GM03348 (cell line): ENCODE measurements at places on chromosomes 1 and 21.

- DNase-seq, result no peak
Observed at GRCh38 chr21:21559285-21560045, 561.3 kb downstream of the NCAM2 start.

DNA sequence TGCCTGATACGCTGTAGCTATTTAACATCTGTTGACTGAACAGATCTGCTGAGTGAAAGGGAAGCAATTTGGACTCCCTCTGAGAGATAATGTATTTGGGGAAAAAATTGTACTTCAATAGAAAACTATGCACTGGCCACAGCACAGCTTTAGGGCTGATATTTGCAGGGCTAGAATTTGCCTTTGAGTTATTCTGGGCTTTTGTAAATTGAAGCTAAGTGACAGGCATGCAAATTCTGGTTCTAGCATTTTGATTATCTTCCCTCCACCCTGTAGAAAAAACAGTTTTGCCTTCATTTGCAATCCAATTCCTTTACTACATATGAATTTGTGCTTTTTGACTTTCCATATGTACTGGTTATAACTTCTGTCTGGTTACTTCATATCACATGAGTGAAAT, 7.9 kb downstream of the KYAT3 start:
- DNase-seq, result no peak

DNA sequence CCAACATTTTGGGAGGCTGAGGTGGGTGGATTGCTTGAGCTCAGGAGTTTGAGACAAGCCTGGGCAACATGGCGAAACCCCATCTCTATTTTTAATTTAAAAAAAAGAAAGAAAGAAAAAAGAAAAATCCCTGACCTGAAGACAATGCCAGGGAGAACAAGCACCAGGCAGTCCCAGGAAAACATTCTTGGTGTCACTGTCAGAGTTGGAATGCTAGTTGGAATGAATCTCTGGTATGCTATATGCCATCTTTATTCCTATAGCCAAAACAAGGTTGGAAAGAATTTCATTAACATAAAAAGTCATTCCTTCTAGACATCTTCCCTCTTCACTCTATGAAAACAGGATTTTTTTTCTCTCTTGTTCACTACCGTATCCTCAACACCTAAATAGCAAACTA, 2.8 kb downstream of the DNAJC8 start:
- no peak for DNase-seq

DNA sequence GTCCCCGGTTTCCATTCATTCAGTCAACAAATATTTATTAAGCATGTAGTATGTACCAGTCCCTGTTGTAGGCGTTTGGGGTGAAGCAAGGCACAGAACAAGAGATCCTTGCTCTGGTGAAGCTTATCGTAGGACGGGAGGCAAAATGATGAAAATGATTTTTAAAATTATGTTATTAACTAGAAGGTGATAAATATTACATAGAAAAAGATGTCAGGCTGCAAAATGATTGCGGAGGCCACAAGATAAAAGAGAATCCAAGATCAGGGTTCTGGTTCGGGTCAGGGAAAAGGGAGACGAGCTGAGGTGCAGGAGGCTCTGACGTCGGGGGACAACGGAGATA, 602 bp upstream of the CGN start:
- no peak for DNase-seq

DNA sequence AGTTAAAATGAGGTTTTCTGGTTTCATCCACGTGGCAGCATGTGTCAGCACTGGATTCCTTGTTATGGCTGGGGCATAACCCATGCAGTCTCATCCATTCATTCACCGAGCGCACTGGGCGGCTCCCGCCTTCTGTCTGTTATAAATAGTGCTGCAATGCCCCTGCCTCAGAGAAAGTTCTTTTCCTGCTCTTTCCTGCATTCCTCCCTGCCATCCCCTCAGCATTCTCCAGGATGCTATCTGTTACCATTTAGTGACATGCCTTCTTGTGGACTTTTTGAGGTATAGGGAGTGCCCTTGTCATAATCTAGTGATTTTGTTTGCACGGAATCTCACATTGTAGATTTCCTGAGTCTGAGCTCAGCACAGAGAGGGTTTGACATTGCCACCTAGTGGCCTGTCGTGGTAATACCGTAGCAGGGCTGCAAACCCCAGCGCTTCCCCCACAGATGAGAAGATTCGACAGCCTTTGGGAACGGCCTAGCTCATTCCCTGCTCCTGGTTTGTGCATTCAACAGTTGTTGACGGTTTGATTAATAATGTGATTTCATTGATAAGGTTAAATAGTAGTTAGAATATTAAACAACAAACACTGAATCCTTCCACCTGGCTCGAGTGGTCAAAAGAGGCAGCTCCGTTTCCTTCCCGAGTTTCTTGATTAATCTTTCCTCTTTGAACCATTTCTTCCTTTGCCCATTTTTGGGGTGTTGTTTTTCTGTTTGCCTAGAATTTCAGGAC, 46.3 kb downstream of the UMODL1 start:
- DNase-seq, result peak; percentile 89

DNA sequence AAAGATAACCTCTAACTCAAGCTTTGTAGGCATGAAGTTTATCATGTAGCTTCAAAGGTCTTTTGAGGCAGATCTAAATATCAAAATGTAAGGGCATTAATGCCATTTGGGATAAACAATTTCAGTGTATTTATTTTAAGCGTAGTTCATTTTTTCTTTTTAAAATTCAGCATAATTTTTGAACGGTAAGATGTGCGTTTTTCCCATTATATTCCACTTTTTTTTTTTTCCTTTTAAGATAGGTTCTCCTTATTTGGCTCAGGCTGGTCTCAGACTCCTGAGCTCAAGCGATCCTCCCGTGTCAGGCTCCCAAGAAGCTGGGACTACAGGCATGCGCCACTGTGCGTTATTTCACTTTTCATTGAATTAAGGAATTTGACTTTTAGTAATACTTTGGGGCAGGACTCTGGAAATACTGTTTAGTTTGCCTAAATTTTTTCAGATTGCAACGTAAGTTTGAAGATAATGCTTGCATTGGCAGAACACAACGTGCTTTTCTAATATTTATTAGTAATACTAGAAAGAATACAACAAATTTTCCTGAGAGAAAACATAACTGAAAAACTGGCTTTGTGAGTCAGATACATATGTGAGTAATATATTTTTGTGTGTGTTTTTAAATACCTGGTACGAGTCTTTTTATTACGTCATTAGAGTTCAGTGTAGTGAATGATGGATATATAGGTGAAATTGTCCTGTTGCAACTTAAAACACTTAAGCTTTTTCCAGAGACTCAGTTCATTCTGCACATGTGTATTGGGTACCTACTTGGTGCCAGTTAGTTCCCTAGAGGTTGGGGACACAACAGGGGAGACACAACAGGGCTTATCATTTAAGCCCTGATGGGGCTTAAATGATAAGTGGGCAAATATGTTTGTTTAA, 2.2 kb downstream of the RALGPS2 start:
- DNase-seq, result no peak

DNA sequence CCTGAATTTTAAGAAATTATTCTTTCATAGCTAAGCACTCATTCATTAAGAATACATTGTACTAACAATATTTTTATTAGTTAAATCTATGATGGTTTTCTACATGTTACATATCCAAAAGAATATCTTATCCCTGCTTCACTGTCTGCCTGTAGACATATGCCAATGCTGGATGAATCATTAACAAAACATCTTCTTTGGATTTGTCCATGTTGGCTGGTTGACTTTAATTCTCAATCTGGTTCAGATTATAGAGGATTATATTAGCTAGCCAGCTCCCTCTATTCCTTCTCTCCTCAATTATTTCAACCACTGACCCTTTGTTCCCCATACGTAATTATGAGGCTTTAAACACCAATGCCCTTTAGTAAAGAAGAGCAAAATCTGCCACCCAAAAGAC, 138.9 kb upstream of the DMRTA2 start:
- peak; percentile 47 for DNase-seq

- DNase-seq, result no peak
Observed at GRCh38 chr1:237235091-237235490, 193.1 kb downstream of the RYR2 start.

GRCh38 chr1:176469450-176470010, 6.6 kb downstream of the PAPPA2 start:
- DNase-seq, result peak; percentile 11

DNA sequence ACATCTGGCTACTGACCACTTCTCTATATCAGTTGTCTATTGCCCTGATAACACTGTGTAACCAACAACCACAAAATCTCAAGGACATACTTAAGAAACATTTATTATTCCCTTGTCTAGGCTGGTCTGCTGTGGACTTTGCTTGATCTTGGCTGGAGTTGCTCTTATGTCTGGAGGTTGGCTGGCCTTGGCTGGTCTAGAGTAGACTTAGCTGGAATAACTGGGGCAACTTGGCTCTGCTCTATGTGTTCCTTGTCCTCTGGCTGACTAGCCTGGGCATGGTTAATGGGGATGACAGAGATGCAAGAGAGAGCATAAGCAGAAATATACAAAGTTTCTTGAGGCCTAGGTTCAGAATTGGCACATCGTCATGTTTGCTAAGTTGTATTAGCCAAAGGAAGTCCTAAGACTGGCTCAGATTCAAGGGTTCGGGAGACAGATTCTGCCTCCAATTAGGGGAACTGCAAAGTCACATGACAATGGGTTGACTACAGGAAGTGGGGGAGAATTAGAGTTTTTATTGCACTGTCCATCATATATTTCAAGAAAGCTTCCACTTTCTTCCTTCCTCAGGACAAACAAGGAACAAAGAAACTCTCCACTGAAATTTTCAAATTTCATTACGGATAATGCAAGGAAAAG, 61.4 kb upstream of the HMCN1 start:
- DNase-seq, result no peak

GRCh38 chr1:58902830-58903513, 119.1 kb upstream of the JUN start:
- DNase-seq, result no peak

DNA sequence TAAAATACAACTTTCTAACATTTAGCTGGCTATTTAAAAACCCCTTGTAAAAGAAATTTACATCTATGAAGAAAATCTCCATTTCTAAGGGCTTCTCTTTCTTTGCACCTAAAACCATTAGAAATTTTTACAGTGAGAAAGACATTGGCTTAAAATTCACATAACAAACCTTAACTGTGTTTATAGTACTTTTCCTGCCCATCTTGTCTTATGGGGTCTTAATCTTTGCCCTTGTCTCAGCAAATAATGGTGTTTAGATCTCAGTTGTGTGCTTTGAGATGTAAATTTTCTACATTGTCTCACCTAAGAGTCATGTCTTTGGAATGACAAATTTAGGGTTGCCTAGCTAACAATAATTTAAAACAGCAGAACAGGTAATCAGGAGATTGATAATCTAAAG, 71.5 kb downstream of the DDAH1 start:
- DNase-seq, result no peak

- no peak for DNase-seq
Observed at GRCh38 chr21:42696501-42697040, 43.1 kb downstream of the PDE9A start.

GRCh38 chr1:204213668-204214662, at the start of gene GOLT1A:
Gene GOLT1A, minus strand, starts transcription at chr1:204213988. Its CDS starts 82 bp downstream, at chr1:204213906.
- peak; percentile 81 for DNase-seq

DNA sequence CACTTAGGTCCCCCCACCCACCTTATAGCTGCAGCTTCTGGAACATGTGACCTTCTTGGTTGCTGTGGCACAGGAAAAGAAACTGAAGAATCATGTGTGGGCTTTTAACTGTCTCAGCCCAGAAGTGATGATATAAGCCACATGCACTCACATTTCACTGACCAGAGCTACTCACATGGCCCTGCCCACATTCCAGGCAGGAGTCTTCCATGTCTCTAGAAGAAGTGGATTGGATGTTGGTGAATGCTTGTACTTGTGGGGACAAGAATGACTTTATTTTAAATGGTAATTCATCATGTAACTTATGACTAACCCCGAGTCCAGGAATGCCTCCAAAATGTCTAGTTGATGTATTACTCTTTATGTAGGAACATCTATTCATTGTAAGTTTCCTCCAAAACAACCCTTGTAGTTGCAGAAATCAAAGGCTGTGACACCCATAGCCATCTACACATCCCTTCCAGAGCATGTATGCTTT, 15.8 kb upstream of the CAMK1G start:
- peak; percentile 61 for DNase-seq
